Fibroblast of upper back skin (primary cell): ENCODE measurements at places on chromosomes 2 and 18.
A peak's percentile ranks its signal among the peaks of the same experiment; 100 is the strongest.

GRCh38 chr18:33014060-33014796, 241.4 kb upstream of the KLHL14 start:
- no peak for DNase-seq

- DNase-seq = no peak
Measured at GRCh38 chr2:234542742-234543141, 45.9 kb upstream of the ARL4C start.

DNA sequence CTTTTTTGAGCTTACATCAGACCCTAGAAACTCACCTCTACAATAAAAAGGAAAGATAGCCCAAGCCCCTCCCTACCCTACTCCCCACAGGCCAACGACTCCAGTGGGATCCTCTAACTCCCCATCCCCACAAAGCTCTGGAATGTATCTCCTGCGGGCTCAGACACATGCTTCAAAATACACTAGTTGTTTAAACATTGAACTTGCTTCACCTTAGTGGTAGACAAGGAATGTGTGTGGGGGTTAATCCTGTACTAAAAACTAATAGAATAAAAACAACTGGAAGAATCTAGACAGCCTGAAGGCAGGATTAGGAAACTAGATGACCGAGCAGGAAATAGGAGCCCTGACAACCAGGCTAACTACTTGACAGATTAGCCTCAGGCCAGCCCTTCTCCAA, 211.5 kb downstream of the SUCLG1 start:
- DNase-seq = no peak

GRCh38 chr18:5969989-5970403, 74.7 kb upstream of the TMEM200C start:
- no peak for DNase-seq

DNA sequence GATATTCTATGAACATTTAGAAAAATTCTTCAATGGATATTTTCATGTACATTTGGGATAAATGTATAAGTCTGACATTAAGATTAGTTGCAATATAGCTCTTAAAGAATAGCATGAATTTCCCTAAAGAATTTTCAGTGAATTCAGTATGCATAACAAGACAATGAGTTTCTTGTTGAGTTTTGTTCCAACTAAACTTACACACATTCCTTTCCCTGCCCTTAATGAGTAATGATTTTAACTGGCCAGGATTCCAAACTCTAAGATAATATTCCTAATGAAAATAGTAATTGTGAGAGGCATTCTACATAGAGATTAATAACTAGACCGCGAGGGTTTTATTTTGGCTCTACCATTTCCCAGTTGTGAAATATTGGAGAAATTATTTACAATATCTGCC, 390.3 kb upstream of the GALNT5 start:
- peak; percentile 17 for DNase-seq

DNA sequence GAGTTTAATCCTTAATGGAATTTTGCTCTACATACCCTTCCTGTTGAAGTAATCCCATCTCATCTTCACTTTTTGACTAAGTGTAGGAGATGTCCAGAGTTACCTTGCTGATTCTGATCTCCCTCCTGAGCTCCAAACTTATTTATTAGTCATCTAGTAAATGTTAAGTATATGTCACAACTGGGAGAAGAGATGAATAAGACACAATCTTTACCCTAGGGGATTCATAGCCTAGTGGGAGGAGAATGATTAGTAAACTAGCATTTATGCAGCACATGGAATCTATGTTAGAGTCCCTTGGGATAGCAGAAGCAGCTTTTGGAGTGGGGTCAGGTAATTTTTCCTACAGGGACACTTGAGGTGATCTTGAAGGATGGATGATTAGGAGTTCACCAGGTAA, 20.7 kb downstream of the ACVR2A start:
- DNase-seq = no peak

DNA sequence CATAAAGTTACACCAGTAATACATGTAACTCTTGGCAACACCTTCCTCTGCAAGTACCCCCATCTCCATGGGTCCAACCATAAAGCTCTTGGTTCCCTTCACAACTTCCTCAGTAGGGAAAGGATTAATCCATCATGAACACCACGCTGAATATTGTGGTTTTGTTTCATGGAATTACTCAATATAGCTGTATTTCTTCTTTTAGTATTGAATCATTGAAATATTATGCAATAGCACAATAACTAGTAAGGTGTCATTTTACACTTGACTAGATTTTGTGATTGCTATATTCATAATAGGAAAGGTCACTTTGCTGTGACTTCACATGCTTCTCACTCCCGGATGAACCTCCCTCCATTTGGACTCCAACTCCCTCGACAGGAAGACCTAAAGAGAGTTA, 29.7 kb upstream of the PID1 start:
- peak; percentile 25 for DNase-seq

DNA sequence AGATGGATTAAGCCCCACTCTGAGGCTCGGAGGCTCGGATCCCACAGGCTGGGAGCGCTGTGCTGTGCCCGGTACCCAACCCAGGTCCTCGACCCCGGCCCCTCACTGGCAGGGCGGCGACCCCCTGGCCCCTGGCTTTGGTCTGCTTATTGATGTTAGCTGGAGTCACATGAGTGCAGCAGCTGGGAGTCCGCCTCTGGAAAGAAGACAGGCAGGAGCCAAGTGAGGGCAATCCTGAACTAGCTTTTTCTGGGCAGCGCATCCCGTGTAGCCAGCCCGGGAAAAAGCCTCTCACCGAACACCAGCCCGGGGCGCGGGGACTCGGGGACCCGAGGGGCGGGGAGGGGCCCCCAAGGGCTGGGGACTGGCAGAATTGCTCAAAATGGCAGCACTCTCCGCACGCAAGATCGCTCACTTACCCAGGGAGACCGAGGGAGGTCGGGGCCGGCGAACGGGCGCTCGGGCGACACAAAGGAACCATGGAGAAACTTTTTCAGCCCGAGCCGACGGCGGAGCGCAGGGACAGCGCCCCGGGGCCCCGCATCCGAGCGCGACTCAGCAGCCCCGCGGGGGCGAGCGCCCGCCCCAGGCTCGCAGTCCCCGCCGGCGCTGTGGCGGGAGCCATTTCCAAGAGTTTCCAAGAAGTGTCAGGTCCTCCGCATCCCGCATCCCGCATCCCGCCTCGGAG, 567 bp downstream of the TMEM200C start:
- DNase-seq = no peak

GRCh38 chr2:729376-729861, 52.2 kb upstream of the TMEM18 start:
- no peak for DNase-seq

DNA sequence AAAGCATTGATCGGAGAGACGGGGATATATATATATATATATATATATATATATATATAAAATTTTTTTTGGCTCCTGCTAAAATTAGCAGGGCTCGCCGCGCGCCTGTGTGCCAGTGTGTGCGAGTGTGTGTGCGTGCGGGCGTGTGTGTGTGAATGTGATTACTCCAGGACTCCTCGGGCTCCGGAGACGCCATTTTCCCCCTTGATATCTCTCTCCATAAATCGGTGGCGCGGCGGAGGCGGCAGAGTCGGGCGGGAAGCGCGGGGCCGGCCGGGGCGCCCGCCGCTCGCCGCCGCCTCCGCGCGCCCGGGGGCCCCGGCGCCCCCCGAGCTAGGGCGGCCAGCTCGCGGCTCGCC, 795 bp upstream of the SETBP1 start:
- DNase-seq = peak; percentile 60

- no peak for DNase-seq
Measured at GRCh38 chr2:55169359-55169758, 62.7 kb downstream of the CLHC1 start.

GRCh38 chr2:68341062-68341329, 21.2 kb upstream of the CNRIP1 start:
- DNase-seq = no peak

DNA sequence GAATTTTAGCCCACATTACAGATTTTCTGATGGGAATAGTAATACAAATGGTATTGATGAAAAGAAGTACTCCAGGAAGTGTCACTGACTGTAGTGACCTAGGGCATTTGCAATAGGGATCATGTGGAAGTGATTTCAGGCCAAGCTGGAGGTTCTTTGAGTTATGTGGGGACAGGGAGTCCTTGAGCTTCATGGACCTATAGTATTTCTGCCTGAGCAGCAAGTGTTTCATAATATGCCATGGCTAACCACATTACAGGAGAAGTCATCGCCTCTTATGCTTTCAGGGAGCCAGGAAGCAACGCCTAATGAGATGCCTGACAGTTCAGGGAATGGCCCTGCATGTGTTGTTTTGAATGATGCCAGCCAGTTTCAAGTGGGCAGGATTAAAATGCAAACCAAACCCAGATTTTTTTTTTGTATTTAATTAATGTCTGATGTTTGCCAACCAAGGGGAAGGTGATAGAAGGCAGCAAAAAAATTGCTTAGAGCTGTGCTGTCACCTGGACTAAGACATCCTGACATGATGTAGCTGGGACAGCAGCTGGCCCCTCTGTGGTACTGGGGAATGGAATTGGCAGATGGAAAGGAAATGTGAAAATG, 109.5 kb downstream of the RAPGEF4 start:
- DNase-seq = no peak

DNA sequence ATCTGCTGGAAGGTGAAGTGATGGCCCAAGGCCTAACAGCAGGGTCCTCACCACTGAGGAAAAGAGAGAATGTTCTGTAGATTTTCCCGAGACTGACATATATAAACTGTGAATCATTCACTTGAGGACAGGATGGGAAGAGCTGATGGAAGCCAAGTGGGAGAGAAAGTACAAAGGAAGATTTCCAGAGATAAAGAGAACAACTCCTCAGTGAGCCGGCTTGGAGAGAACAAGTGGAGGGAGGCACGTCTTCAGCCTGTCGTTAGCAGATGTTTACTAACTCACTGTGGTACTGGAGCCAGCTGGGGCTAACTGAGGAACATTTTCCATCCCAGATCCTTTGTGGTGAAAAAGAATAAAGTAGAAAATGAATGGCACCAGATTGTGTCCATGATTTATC, 552.9 kb upstream of the TNP1 start:
- peak; percentile 91 for DNase-seq

- no peak for DNase-seq
Measured at GRCh38 chr2:8538931-8539621, 142.8 kb upstream of the ID2 start.

GRCh38 chr18:5295231-5295920, at the start of gene ZBTB14:
ZBTB14 (minus strand) TSS chr18:5295726; CDS start chr18:5293246, 2,480 bp downstream.
- DNase-seq = peak; percentile 70

- DNase-seq = no peak
Measured at GRCh38 chr2:2597712-2598111, 266.6 kb upstream of the MYT1L start.

DNA sequence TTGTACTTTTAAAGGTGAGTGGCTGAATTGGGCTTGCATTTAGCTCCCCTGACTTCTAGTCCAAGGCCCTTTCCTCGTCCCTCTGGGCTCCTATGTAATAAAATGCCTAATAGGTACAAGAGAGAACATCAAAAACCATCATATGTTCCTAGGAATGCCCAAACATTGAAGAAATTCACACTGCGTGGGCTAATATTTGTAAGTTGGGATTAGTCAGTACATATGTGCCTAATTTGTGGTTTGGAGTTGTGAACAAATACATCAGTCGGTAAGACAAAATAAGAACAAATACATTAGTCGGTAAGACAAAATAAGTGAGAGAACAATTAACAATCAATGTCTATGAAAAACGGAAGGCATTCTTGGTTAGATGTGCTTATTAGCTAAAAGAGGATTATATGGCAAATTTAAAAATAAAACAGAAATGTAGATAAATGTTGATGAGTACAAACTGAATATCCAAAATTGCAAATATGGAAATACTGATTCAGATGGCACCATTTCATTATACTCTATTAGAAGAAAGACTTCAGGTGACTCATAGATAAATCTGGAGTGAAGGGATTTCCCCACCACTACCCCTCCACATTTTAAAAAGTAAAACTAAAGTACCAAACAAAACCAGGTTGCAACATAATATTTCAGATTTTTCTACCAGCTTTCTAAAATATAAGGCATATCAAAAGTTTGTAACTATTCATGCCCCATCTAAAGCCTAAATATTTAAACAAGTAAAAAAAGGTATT, 325.4 kb downstream of the ZEB2 start:
- no peak for DNase-seq

DNA sequence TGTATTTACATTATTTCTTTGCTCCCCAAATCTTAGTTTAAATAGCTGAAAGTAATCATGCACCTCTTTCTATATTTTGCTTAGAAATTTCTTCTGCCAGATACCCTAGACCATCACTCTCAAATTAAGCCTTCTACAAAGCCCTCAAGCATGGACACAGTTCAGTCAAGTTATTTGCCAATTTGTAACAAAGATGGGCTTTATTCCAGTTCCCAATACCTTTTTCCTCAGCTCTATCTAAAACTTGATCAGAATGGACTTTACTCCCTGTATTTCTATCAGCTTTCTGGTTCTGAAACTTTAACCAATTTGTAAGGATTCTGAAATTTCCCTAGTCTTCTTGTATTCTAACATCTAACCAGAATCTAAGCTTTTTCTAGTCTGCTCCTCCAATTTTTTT, 56.6 kb downstream of the SYT4 start:
- DNase-seq = no peak

DNA sequence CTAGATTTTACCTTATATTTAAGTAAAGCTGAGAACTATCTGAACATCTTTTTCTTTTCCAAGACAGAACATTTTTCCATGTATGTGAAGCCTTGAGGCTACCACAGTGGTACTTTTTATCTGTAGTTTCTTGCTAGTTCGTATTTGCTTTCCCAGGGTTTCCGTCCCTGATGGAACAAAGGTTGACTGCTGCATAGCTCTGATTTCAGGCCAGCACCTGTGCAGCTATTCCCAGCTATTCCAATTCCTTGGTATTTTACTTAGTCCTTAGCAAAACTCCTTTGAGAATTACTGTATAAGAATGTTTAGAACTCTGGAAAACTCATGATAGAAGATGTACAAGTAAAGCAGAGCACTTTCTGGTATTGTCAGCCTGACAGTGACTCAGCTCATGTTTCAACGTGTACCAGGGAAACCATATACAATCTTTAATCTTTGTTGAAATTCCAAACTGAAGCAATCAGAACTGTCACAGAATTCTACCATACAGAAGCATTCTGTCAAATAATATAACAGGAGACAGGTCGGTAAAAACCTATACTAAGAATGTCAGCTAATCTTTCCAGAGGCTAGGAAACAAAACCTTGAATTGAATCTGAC, 162.2 kb downstream of the PKP4 start:
- DNase-seq = peak; percentile 4

DNA sequence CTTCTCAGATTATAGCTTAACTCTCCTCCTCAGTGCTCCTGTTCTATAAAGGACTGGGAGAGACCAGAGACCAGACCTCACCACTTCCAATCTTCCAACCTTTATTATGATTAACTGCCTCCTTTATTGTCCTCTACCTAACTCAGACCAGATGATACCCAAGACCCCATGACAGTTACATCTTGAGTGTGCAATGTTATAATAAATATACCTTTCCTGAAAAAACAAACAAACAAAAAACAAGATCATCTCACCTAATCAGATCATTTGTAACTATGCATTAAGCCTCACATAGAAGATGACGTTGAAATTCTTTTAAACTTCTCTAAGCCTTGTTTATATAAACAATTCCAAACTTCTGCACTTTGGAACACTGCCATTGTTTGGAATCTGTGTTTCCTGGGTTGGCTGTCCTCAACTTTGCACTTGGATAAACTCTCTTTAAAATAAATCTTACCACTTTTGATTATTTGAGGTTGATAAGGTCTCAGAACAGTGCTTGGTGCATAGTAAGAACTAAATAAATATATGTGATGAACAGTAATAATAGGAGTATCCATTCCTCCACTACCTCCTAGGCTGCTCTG, 342.7 kb downstream of the TDRD15 start:
- DNase-seq = no peak

- peak; percentile 14 for DNase-seq
Measured at GRCh38 chr18:37483221-37483971, 82.2 kb downstream of the CELF4 start.

GRCh38 chr18:28007841-28008240, 169.1 kb downstream of the CDH2 start:
- peak; percentile 75 for DNase-seq
